Foreskin fibroblast (primary cell): ENCODE measurements at places on chromosomes 16 and 17.

DNA sequence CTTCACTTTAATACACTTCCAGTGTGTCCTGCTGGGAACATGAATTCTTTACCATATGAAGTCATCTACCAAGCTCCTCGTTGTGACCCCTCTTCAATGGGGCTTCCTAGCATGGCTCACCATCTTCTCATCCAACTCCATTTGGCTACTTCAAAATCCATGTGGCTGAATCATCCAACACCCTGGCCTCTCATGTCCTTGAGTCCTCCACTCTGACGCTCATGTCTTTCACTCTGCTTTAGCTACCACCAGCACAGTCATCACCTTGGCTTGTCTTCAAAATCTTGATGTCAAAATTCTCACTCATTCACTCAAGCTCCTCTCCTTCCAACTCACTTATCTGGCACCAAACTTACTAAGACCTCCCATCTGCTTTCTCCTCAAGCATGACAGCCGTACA, 35.8 kb downstream of the AMFR start:
- DNase-seq: peak; percentile 96

- no peak for DNase-seq
Measured at GRCh38 chr17:67635681-67636080, 82.1 kb upstream of the NOL11 start.

DNA sequence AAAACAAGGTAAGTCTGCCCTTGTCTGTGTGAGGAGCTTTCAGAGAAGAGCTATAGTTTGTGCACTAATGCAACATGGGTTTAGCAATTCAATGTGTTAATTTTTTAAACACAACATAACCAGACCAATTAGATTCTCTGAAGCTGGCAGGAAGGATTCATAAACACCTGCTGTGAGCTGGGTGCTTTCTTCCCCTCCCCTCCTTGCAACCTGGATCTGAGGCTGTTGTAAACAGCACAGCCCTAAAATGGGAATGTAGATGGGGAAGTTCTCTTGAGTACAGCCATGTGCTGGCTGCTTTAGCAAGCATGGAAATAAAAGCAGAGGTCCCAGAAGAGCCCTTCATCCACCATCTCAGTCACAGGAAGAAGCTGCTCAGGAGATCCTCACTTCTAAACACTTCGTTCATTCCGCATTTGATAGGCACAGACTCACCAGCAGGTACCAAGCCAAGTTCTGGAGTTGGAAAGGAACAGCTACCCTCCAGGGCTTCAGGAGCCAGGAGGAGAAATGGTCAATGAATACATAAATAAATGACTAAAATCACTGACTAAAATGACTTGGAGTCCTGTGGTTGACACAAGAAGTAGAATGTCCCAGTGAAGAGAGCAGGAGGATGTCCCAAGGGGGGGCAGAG, 21.7 kb downstream of the AXIN2 start:
- DNase-seq: no peak

DNA sequence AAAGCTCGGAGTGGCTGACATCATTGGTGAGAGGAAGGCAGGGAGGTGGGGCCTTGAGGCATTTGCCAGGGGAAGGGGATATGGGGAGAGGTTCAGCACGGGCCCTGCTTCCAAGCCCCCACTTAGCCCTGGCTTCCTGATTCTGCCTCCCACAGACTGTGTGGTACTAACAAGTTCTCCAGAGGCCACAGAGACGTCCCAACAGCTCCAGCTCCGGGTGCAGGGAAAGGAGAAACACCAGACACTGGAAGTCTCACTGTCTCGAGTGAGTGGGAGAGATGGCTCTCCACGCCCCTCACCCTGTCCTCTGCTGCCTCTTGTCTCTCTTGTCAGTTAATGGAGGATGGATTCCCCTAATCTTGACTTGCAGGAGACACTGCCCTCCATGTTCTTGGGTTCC, 8.1 kb downstream of the NFATC2IP start:
- DNase-seq: no peak
